ENCODE measurements at places on chromosomes 2 and 18.
A peak's percentile ranks its signal among the peaks of the same experiment; 100 is the strongest.

DNA sequence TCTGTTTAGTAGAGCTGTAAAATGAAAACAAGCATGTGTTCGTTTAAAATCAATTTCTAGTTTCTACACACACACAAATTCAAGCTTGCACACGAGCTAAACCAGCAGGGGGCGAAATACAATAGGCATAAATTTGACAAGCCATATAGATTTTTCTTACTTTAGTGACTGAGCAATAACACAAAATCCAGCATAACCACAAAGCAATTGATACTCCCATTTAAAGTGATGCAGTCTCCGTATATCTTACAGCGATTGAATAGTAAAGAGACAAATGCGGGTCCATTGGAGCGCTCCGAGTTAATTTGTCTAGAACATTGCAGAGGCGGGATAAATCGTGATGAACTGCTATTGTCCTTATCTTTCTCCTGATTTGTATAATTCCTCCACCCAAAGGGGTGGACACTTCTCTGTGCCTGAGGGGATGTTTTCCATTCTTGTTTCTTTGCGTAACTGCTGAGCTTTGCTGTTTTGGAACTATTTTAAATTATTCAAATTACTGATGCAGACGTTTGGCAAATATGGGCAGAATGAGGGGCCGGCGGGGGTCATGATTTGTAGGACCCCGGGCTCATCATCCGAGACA, 1.2 kb upstream of the AFTPH start:
- DNase-seq: peak; percentile 91

DNA sequence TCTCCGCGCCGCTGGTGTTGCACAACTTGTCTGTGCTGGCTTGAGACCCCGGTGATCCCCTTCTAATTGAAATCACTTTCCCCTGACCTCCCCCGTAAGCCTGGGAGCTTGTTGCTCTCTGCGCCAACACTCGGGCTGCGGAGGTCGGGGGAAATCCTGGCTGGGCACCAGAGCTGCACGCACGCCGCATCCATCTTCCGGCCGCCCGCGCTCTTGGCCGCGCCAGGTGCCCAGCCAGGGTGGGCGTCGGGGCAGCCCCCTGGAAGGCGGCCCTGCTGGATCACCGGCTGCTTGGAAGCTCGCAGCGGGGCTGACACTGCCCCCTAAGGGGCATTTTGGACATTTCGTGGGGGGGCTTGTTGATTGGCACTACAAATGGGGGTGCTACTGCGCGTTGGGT, 280.3 kb upstream of the SKOR2 start:
- no peak for DNase-seq

- DNase-seq: no peak
These were observed 272.4 kb upstream of the DPP10 start for GRCh38 chr2:114170070-114170469.

GRCh38 chr18:69622184-69622583, 221.5 kb downstream of the DOK6 start:
- no peak for DNase-seq

DNA sequence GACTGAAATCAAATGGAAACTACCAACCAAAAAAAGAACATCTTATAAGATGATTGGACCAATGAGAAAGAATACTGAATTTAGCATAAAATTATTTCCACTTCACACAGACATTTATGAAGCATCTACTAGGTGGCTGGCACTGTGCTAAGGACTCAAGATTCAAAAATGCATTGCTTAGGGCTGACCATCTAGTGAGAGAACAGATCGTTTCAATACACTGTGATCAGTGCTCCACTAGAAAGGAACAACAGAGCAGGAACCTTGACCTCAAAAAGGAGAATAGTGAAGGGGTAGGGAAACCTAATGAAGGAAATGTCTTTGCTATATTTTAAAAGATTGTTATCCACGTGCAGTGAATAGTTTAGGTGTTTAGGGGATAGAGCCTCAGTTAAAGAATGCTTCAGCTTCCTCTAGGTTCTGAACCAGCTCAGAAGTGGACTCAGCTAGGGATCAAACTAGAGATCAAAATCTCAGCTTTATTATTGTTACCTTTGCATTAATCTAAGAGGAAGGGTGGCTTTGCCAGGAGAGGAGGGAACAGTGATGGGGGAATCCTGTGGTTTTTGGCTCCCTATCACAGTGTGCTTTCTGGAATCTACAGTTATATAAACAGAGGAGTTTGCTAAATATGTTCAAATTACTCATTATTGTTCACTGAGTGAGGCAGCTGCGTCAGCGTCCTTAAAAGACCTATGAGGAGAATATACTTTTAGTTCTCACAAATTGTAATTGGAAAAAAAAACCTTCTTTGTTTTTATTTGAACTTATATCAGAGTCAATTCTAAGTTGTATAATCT, 16.2 kb upstream of the BBS5 start:
- DNase-seq: no peak

DNA sequence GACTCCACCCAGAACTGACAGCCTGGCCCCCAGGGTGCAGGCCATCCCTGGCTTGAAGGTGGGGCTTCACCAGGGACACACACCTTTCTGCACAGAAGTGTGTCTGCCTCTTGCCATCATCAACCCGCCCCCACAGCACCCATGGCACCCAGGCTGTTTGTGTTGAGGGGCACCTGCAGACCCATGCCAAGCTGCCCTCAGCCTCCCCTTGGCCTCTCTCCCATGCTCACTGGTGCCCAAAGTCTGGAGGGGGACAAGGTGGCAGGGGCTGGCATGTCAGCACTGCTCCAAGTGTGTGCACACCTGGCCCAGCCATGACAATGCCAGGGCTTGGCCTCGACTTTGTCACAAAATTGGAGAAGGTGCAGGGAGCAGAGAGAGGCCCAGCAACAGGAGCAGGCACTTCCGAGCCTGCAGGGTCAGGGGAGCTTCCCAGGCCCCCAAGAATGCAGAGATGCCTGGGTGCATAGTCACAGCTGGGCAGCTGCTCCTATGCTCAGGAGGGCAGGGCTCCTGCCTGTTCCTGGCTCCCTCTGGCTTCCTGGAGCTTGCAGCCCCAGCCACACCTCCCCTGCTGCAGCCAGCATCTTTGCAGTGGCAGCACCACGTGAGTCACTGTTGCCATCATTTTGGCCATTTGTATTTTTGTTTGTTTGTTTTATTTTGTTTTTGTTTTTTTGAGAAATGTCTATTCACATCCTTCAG, 280.6 kb upstream of the UBE2E3 start:
- DNase-seq: no peak

- DNase-seq: peak; percentile 48
These were observed 33.0 kb upstream of the PTH2R start for GRCh38 chr2:208373460-208374089.

DNA sequence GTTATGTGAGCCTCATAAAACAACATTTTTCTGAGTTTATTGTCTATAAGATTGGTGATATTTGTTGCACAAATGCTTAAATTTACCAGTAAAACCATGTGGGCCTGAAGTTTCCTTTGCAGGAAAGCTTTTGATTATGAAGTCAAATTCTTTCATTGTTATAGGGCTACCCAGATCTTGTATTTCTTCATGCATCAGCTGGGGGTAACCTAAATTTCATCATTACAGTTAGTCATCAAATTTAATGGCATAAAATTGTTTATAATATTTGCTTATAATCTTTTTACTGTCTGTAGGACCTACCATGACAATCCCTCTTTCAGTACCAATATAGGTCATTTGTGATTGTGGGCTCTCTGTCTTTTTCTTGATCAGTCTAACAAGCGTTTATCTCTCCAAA, 47.8 kb downstream of the SMAD2 start:
- DNase-seq: no peak

DNA sequence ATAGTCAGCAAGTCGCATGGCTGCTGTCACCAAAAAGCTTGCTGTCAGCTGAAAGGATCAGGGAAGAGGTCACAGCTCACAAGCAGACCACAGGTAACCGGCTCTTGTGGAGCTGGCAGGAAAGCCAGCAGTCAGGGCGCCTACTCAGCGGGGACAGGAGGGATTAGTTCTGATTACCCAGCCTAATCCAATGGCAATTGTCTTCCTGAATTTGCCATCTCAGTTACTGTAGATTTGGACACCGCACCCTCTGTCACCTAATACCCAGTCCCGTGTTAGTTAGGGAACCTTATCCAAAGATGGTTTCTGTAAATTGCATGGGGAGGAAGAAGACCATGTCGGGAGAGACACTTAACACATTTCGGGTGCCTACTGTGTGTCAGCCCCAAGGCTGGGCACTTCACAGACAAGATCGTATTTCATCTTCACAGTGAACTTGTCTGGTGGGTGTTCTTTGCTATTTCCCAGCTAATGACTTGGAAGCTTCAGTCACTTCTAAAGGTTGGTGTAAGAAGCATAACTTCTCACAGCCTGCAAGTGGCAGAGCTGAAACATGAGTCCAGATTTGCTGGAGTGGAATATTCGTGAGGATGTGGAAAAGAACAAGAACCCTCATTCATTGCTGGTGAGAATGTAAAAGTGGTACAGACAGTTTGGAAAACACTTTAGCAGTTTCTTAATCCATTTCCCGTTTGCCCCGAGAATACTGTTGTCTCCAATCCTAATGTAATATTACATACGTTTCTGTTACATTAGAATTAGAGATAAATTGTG, 9.9 kb downstream of the ALPK2 start:
- DNase-seq: no peak

- no peak for DNase-seq
These were observed 37.6 kb downstream of the SDC1 start for GRCh38 chr2:20187331-20187730.

GRCh38 chr2:220664272-220665107, 907.6 kb downstream of the EPHA4 start:
- DNase-seq: no peak

- DNase-seq: peak; percentile 26
These were observed 32.9 kb upstream of the POMC start for GRCh38 chr2:25201265-25201664.

- DNase-seq: no peak
These were observed 45.6 kb upstream of the GALNT3 start for GRCh38 chr2:165839610-165840009.

GRCh38 chr2:226130192-226130591, 669.4 kb downstream of the IRS1 start:
- no peak for DNase-seq

GRCh38 chr2:109218087-109218791, 89.2 kb downstream of the SH3RF3 start:
- DNase-seq: no peak

- no peak for DNase-seq
These were observed 912.5 kb upstream of the CRIM1 start for GRCh38 chr2:35443087-35443486.

- no peak for DNase-seq
These were observed 223.2 kb upstream of the RAB6C start for GRCh38 chr2:129756276-129756675.

GRCh38 chr2:70321370-70321769, 19.5 kb upstream of the FAM136A start:
- no peak for DNase-seq

DNA sequence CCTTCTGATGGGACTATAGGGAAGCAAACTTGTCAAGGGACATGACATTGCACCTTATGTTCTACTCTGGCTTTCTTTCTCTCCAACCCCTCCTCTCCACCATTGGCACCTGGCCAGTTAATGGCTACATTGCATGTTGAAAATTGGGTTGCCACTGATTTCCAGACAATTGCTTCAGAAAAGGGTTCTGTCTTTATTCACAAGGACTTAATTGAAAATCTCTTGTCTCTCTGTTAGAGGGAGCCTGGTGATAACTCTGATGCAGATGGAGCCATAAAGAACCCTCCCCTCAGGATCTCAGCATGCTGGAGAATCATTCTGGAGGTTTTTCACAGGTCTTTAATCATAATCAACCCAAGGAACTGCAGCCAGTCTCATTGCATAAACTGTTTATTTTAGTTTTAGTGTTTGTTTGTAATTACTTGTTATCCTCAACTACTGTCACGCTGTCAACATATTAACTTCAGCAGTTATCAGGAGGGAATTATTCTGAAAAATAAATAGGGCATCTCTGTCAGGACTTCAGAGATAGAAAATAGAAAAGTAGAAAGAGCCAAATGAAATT, 316.8 kb downstream of the RIT2 start:
- DNase-seq: no peak

GRCh38 chr2:211144078-211144477, 587.7 kb downstream of the CPS1 start:
- peak; percentile 8 for DNase-seq

DNA sequence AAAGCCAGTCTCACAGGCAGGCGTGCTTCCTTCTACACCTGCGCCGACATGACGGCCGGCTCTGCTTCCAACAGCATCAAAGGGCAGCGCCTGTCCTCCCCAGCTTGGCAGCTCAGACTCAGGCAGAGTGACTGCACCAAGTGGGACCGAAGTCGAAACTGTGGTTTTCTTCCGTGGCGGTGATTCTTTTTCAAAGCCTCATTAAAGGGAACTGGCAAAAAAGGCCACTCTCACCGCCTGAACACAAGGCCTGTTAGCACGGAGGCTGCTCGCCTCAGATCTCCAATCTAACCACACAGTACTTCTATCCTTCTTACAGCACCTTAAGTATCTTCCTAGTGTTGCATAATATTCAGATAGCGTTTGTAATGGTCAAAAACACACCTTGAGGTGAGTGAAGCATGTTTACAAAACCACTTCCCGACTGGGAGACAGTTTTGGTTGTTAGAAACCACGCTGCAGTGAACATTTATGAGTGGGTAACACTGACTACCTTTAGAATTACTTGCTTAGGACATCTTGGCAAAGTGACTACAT, 236.4 kb downstream of the HDAC4 start:
- DNase-seq: no peak

GRCh38 chr2:64946769-64947247, 42.4 kb upstream of the SLC1A4 start:
- DNase-seq: no peak

GRCh38 chr2:45699032-45699658, 47.7 kb downstream of the PRKCE start:
- no peak for DNase-seq

DNA sequence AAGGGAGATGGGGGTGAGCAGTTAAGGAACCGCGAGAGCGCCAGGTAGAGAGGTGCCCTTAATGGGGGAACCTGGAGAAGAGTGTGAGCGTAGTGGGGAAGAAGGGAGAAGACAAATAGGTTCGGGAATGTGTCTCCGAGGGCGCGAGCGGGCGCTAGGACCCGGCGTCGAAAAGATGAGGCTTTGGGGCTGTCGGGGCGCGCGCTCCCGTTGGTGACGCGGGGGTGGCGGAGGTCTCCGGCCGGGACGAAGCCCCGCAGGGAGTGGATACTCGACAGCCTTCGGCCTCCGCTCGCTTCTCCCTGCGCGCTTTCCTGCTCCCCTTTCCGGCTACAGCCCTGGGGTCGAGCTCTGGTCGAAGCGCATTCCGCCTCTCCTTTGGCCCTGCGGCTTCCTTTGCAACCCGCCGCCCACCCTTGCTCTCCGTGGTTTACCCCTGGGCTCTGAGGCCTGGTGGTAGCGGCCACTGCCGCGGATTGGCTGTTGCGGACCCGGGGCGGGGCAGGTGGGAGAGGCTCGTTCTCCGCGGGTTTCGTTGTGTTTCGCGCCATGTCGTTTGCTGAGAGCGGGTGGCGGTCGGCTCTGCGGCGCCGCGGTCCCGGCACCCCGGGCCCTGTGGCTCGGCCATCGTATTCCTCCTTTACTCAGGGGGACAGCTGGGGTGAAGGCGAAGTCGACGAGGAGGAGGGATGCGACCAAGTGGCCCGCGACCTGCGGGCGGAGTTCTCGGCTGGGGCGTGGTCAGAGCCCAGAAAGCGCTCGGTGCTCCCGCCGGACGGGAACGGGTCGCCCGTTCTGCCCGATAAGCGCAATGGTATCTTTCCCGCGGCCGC, at the start of gene ARL6IP6:
Gene ARL6IP6, plus strand, starts transcription at position 545 of the 833 bp plus-strand sequence. Its CDS starts 5 bp downstream, at position 550.
- peak; percentile 96 for DNase-seq

- DNase-seq: no peak
These were observed 9.7 kb upstream of the WNT10A start for GRCh38 chr2:218870984-218871344.

Data from erythroblast (primary cell).